ENCODE measurements at places on chromosomes 1 and 21. TPM values are rescaled to one million over a fixed set of nuclear protein-coding genes. Genes with fewer than 3 reads are reported as not detected.

The TTC34 gene
- total RNA-seq, result 0.31 TPM

The THEM5 gene
- not detected for total RNA-seq

The SLC30A7 gene
- 22.5 TPM for total RNA-seq

The LDLRAD1 gene
- not detected for total RNA-seq

The TP73 gene
- 3.4 TPM for total RNA-seq

The MR1 gene
- not detected for total RNA-seq

The CADM3 gene
- 4.4 TPM for total RNA-seq

The B3GALT5 gene
- 31.7 TPM for total RNA-seq

The RAB3GAP2 gene
- total RNA-seq, result 44.6 TPM

The CNTN2 gene
- total RNA-seq, result 2.2 TPM

The L1TD1 gene
- total RNA-seq, result 280 TPM

Data from GM23338 (cell line).